CD4-positive, alpha-beta memory T cell (primary cell): ENCODE measurements at places on chromosomes 4 and X.
A peak's percentile ranks its signal among the peaks of the same experiment; 100 is the strongest.

- H3K4me1 ChIP-seq = peaks cover 13% of the 10 kb centered on the region
- no peak overlapping the region for H3K27ac ChIP-seq
- no peaks in the 10 kb centered on the region for H3K27me3 ChIP-seq
- no peak overlapping the region for H3K4me3 ChIP-seq
Measured at GRCh38 chrX:39813631-39814277, 284.0 kb downstream of the BCOR start.

GRCh38 chrX:44253575-44253942 lies 89.9 kb downstream of the EFHC2 start:
- H3K27ac ChIP-seq = peak overlapping the region; percentile 46
- H3K36me3 ChIP-seq = no peaks in the 10 kb centered on the region
- H3K27me3 ChIP-seq = no peaks in the 10 kb centered on the region
- H3K4me3 ChIP-seq = no peak overlapping the region
- no peak for DNase-seq
- peaks cover 31% of the 10 kb centered on the region for H3K4me1 ChIP-seq

- H3K4me1 ChIP-seq = peaks cover 57% of the 10 kb centered on the region
- no peaks in the 10 kb centered on the region for H3K36me3 ChIP-seq
- no peaks in the 10 kb centered on the region for H3K27me3 ChIP-seq
- H3K27ac ChIP-seq = peak overlapping the region; percentile 99
Measured at GRCh38 chrX:153969904-153970356, 1.7 kb downstream of the HCFC1 start.

- H3K36me3 ChIP-seq = no peaks in the 10 kb centered on the region
- DNase-seq = no peak
- H3K4me3 ChIP-seq = no peak overlapping the region
- H3K27me3 ChIP-seq = no peaks in the 10 kb centered on the region
Measured at GRCh38 chrX:13094828-13095341, 50.5 kb upstream of the FAM9C start.

- H3K36me3 ChIP-seq = no peaks in the 10 kb centered on the region
- no peak overlapping the region for H3K4me3 ChIP-seq
- H3K27me3 ChIP-seq = no peaks in the 10 kb centered on the region
- H3K4me1 ChIP-seq = no peaks in the 10 kb centered on the region
- H3K27ac ChIP-seq = no peak overlapping the region
Measured at GRCh38 chrX:134764202-134764785, 106.0 kb upstream of the PLAC1 start.

DNA sequence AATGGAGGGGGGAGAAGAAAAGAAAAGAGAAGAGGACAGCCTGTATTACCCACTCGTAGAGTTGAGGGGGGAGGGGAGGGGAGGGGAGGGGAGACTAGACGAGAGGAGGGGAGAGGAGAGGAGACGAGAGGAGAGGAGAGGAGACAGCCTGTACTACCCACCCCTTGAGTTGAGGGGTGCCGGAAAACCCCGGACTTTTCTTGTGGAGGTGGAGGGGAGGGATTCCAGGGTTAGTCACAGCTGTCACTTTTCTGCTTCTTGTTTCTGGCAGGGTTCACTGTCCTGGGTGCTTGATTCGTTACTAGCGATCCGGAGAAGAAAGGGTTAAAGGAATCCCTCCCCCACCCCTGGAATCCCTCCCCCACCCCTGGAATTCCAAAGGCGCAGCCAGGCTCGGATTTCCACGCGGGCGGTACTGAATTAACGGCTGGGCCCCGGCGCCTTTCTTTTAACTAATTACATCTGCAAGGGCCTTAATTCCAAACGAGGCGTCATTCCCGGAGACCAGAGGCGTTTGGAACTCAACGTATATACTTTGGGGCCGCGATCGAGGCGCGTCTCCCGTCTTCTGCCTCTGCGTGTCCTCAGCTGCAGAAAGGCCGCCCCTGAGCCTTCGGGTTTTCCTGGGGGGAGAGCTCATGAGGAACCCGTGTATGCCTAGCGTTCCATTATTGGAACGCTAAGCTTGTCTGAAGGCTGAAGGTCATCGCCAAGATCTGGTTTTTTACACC lies 20.1 kb upstream of the CSF2RA start:
- H3K27me3 ChIP-seq = no peaks in the 10 kb centered on the region
- H3K4me1 ChIP-seq = peaks cover 26% of the 10 kb centered on the region
- no peaks in the 10 kb centered on the region for H3K36me3 ChIP-seq

- H3K4me3 ChIP-seq = no peak overlapping the region
- no peaks in the 10 kb centered on the region for H3K27me3 ChIP-seq
- H3K36me3 ChIP-seq = no peaks in the 10 kb centered on the region
- no peak for DNase-seq
- no peak overlapping the region for H3K27ac ChIP-seq
Measured at GRCh38 chr4:30953799-30954198, 233.6 kb downstream of the PCDH7 start.

GRCh38 chr4:126004941-126005340 lies 690.2 kb downstream of the FAT4 start:
- H3K4me3 ChIP-seq = no peak overlapping the region
- DNase-seq = no peak
- no peaks in the 10 kb centered on the region for H3K4me1 ChIP-seq
- H3K36me3 ChIP-seq = no peaks in the 10 kb centered on the region

GRCh38 chrX:53704294-53704693 lies 17.8 kb upstream of the HUWE1 start:
- H3K4me3 ChIP-seq = no peak overlapping the region
- H3K27me3 ChIP-seq = no peaks in the 10 kb centered on the region
- H3K4me1 ChIP-seq = no peaks in the 10 kb centered on the region
- no peak for DNase-seq
- no peaks in the 10 kb centered on the region for H3K36me3 ChIP-seq

DNA sequence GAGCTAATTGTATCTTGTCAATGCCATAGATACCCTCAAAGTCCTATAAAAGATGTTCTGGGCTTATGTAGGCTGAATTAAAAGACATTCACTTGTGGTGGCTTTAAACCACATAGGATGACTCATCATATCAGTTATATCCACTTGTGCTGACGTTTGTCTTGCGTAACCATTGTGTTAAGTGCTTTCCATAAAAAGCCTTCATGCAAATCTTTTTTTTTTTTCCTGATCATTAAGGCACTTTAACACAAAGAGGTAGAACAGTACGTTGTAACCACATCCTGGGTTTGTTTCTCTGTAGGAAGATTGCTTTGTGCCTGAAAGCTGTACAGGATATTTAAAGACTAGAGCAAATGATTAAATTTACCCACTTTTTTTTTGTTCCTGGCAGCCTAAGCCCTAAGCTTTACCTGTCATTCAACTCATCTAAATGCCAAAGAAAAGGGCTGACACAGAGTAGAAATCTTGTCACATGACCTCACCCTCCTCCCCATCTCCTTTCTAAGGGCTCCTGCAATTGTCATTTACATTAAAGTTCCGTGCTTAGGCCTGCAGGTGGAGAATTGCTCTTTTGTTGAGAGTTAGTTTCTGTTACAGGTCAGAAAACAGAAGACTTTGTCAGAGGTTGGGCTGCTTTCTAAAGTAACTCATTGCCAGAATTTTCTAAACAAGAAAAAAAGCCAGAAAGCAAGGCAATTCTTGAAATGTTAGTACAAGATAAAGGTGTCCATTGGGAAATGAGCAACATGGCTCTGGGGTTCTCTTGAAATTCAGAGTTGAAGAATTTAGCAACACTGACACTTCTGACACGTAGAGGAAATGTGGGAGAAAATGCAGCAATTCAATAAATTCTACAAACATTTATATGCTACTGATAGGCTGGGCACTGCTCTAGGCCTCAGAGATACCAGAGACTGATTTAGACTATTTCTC lies 555.6 kb downstream of the PPARGC1A start:
- peak overlapping the region; percentile 30 for H3K27ac ChIP-seq
- DNase-seq = peak; percentile 67
- peaks cover 28% of the 10 kb centered on the region for H3K4me1 ChIP-seq
- no peaks in the 10 kb centered on the region for H3K27me3 ChIP-seq
- no peaks in the 10 kb centered on the region for H3K36me3 ChIP-seq

DNA sequence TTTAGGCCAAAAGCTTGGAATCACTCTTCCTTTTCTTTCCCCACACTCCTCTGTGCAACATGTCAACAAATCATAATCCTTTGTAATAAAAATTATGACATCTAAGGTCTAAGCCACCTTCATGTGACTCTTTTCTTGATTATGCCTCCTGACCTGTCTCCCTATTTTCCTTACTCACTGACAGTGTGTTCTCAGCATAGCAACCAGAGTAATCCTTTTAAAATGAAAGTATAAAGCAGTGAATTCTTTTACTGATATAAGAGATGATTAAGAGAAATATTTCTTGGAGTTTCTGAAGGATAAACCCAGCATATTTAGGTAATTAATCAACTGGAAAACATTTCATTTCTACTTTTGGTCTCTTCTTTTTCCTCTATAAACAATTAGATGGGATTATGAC lies 44.7 kb downstream of the USO1 start:
- H3K27me3 ChIP-seq = no peaks in the 10 kb centered on the region
- DNase-seq = no peak
- H3K27ac ChIP-seq = no peak overlapping the region

- no peak overlapping the region for H3K27ac ChIP-seq
- H3K4me3 ChIP-seq = no peak overlapping the region
- no peaks in the 10 kb centered on the region for H3K4me1 ChIP-seq
- DNase-seq = no peak
- H3K27me3 ChIP-seq = no peaks in the 10 kb centered on the region
- no peaks in the 10 kb centered on the region for H3K36me3 ChIP-seq
Measured at GRCh38 chrX:2404776-2405175, 96.0 kb downstream of the DHRSX start.

- no peak overlapping the region for H3K27ac ChIP-seq
- DNase-seq = no peak
- no peaks in the 10 kb centered on the region for H3K27me3 ChIP-seq
Measured at GRCh38 chr4:73185903-73186302, 72.7 kb downstream of the ANKRD17 start.

DNA sequence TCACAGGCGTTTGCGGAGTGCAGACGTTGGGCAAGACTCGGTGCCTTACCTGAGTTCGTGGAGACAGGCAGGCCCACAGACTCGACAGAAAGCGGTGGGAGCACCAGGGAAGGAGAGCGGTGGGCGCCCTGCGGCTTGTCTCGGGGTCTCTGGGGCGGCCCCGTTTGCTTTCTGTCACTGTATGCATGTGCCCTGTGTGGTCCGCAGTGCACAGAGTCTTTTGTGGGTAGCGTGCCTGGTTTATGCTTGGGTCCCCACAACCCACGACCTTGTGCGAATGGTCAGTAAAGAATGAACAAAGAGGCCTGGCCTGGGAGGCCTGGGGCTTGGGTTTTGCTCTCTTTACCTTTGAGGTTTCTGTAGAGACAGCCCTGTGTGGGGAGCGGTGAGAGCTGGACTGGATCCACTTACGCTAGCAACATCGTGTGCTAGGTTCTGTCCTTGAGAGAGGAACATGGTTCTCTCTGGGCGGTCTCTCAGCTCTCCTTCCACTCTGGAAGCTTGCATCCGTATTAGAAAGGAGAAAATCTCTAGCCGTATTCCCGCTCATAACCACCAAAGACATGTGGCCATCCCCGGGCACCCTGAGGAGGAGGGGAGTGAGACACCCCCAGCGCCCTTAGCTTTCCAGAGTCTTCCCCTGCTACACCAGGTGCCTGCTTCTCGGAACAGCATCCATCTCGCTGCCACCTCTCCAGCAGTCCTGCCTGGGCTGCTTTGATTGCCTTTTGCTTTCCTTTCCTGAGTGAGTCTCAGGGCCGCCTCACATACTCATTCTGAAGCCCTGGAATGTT lies 1.2 kb downstream of the TADA2B start:
- peak overlapping the region; percentile 91 for H3K4me3 ChIP-seq
- DNase-seq = no peak
- H3K36me3 ChIP-seq = no peaks in the 10 kb centered on the region
- no peaks in the 10 kb centered on the region for H3K27me3 ChIP-seq

DNA sequence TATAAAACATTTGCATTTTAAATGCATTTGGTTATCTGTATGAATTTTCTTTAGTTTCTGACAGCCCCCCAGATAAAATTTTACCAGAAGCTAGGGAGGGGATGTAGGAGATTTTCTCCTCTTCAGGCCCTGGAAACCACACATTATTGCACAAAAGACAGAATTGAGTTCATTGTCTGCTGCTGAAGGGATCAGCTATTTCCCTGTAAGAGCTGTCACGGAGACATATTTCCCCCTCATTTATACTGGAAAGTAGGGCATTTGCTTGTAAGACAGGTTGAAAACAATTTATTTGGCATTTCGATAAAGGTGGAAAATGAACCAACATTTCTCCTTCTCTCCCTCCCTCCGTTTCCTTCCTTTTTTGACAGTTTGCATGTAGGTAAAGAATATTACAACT lies 241.3 kb upstream of the LCORL start:
- no peak overlapping the region for H3K4me3 ChIP-seq
- no peaks in the 10 kb centered on the region for H3K27me3 ChIP-seq
- H3K4me1 ChIP-seq = no peaks in the 10 kb centered on the region
- no peaks in the 10 kb centered on the region for H3K36me3 ChIP-seq
- H3K27ac ChIP-seq = no peak overlapping the region
- DNase-seq = no peak
